ENCODE measurements at places on chromosomes 3 and 15. TPM values are rescaled to one million over a fixed set of nuclear protein-coding genes. Genes with fewer than 3 reads are reported as not detected.
A peak's percentile ranks its signal among the peaks of the same experiment; 100 is the strongest.

Gene ALDH1A2
- 0.98 TPM for total RNA-seq

Gene DLEC1
- not detected for total RNA-seq

Gene ULK3
- 73.3 TPM for total RNA-seq

Gene SLC12A1
- total RNA-seq, result not detected

Gene PRSS50
- 0.13 TPM for total RNA-seq

DNA sequence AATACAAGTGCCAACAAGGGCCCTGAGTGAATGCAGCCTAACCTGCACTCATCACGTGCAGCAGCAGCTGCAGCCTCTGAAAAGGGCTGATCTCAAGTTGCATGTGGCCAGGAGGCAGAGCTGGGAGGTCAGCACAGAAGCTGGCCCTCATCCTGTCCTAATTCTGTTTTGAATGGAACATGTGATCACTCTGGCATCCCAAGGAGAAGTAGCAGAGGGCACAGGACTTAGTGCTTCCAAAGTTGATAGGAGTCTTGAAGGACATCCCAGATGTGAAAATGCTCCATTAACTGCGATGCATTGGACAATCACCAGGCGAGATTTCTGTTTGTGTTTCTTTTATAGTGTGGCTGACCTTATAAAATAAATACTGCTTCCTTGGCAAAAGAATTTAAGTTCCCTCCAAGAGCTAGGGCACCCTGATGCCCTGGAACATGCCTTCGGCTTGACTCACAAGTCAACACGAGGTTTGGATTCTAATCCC, 31.6 kb upstream of the STAG1 start:
- no peaks in the 10 kb centered on the region for H3K36me3 ChIP-seq
- no peak overlapping the region for H3K4me3 ChIP-seq
- no peak overlapping the region for H3K27ac ChIP-seq
- no peak for DNase-seq
- H3K4me1 ChIP-seq, result peaks cover 5% of the 10 kb centered on the region

GRCh38 chr3:26962492-26963360, 340.2 kb downstream of the LRRC3B start:
- H3K27me3 ChIP-seq, result no peaks in the 10 kb centered on the region
- no peaks in the 10 kb centered on the region for H3K36me3 ChIP-seq
- no peaks in the 10 kb centered on the region for H3K4me1 ChIP-seq
- DNase-seq, result no peak
- no peak overlapping the region for H3K27ac ChIP-seq
- H3K4me3 ChIP-seq, result no peak overlapping the region

DNA sequence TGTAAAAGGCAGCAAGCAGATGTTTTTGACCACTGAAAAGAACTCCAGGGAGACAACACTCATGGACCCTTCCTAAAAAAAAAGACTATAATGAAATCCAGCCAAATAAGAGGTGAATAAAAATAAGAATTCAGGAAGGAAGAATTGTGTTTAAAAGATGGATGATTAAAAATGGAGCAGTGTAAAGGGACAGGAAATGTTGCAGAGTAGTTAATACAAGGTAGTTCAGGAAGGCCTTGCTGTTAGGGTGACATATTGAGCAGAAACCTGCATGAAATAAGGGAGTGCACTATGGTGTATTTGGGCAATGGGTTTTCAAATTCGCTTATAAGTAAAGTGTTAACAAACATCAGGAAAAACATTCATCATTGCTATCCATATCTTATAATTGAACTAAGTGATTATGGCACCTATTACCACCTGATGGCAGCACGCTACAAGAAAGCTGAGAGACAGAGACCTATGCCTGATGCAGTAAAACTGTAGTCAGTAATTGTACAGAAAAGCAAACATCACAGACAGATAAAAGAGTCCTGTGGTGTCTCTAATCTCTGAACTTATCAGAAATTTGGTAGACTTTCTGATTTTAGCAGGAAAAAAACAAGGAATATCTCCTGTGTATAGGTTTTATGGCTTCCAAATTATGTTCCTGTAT, 5.8 kb upstream of the DBR1 start:
- no peaks in the 10 kb centered on the region for H3K36me3 ChIP-seq
- H3K4me3 ChIP-seq, result no peak overlapping the region
- H3K27ac ChIP-seq, result no peak overlapping the region
- no peaks in the 10 kb centered on the region for H3K27me3 ChIP-seq
- DNase-seq, result no peak

DNA sequence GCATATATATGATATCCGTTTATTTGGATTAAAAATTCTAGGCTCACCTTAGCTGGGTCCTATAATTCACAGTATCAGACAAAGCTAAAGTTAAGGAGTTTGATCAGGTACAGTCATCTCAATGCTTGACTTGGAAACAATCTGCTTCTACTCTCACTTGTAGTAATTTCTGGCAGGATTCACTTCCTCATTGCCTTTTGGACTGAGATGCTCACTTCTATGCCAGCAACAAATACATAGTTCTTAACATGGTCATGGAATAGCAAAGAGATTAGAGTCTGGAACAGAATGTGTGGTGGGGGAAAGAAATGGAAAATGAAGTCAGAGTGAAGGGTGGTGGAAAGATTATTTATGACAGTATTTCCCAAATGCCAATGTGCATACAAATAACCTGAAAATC, 693.6 kb downstream of the CADM2 start:
- no peak overlapping the region for H3K27ac ChIP-seq
- H3K27me3 ChIP-seq, result no peaks in the 10 kb centered on the region
- no peak for DNase-seq
- no peak overlapping the region for H3K4me3 ChIP-seq
- no peaks in the 10 kb centered on the region for H3K36me3 ChIP-seq

- DNase-seq, result no peak
- no peaks in the 10 kb centered on the region for H3K4me1 ChIP-seq
- no peak overlapping the region for H3K4me3 ChIP-seq
- H3K27me3 ChIP-seq, result no peaks in the 10 kb centered on the region
- H3K27ac ChIP-seq, result no peak overlapping the region
Observed at GRCh38 chr3:55543181-55543614, 56.1 kb upstream of the WNT5A start.

DNA sequence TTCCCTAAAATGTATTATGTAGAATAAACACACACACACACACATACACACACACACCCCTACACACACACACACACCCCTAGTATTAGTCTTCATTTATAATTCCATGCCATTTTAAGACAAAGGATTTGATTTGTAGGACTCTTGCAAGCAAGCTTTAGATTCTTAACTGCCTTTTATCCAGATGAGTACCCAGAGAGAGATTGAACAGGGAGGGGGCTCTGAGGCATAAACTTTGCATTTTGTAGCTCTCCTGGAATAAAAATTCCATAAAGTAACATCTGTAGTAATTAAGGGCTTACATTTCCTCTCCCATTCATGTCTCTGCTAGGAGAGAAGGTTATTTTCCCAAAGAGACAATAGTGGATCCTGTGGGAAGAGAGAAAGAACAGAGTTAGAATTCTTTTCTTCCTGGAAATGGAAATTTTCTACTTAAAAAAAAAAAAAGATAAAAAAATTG, 479.4 kb downstream of the RBMS3 start:
- H3K4me3 ChIP-seq, result no peak overlapping the region
- DNase-seq, result no peak

DNA sequence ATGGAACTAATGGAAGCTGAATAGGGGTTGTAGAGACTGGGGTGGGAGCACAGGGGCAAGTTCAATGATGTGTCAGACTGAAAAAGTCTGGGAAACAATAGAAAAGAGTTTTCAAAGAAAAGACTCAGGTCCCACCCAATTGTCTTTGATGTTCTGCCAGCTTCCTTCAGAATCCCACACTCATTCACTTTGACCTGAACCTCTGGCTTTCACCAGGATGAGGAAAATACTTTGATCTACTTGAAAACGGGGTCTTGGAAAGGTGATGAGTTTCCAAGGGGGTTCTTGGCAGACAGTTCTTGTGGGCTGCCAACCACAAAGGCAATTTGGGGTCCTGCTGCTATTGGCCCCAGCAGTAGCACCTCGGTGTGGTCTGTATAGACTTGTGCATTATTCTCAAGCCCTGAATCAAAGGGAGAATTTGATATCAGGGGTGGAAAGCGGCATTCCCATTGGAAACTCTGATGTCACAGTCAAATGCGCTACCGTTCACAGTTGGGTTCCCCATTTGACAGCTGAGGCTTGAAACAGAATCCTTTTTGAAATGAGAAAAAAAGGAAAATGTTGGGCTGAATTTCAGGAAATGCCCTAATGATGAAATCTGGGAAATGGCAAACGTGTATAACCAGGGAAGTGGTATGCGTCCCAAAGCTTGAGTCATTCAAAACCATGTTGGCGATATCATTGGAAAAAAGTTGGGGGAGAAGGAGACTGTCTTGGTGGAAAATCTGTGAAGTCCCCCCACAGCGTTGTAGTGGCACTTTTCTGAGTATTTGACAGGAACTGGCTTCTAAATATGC, 229.2 kb upstream of the LRTM1 start:
- no peak overlapping the region for H3K4me3 ChIP-seq
- DNase-seq, result no peak
- no peak overlapping the region for H3K27ac ChIP-seq

DNA sequence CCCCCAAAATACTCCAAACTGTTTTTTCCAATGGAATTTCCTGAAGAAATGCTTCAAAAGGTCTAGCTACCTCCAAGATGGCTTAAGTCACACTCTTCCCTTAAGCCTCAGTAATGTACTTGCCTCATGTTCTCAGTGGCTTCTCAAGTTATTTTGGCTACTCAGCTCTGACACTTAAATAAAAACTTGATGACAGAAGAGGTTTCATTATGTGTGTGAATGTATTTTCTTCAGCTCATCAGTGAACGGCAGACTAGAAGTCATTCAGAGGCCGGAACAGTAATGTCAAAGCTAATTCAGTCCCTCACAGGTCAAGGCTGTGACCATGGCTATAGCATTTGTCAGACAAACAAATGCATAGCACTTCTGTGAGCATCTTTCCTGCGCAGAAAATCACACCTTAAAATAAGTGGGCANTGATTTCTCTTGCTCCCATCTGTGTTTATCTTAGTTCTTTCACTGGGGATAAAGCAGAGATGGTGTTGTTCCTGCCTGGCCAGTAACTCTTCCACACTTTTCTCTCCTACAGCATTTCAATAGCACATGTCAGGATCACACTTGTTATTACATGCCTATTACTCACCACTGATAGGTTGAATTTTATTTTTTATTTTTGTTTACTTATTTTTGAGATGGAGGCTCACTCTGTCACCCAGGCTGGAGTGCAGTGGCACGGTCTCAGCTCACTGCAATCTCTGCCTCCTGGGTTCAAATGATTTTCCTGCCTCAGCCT, 68.5 kb upstream of the PLCL2 start:
- H3K36me3 ChIP-seq, result no peaks in the 10 kb centered on the region
- no peak overlapping the region for H3K27ac ChIP-seq
- DNase-seq, result no peak
- H3K4me3 ChIP-seq, result no peak overlapping the region

DNA sequence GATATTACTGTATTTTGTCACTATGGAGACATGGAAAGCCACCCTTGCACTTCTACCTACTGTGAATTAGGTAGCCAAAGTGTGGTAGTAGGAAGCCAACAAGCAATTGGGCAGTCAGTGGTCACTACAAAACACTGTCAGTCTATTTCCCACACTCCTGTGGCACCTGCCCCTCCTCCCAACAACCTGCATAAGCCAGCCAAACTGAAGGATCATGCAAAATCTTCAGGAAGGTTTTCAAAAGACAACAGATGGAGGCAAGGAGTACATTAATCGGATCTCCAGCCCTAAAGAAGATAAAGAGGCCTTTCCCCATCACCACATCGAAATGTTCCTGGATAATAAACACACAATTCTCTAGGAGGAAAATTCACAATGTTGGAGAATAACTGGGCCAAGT, 11.9 kb downstream of the POMGNT2 start:
- no peak overlapping the region for H3K27ac ChIP-seq
- no peak for DNase-seq
- no peak overlapping the region for H3K4me3 ChIP-seq
- no peaks in the 10 kb centered on the region for H3K36me3 ChIP-seq

DNA sequence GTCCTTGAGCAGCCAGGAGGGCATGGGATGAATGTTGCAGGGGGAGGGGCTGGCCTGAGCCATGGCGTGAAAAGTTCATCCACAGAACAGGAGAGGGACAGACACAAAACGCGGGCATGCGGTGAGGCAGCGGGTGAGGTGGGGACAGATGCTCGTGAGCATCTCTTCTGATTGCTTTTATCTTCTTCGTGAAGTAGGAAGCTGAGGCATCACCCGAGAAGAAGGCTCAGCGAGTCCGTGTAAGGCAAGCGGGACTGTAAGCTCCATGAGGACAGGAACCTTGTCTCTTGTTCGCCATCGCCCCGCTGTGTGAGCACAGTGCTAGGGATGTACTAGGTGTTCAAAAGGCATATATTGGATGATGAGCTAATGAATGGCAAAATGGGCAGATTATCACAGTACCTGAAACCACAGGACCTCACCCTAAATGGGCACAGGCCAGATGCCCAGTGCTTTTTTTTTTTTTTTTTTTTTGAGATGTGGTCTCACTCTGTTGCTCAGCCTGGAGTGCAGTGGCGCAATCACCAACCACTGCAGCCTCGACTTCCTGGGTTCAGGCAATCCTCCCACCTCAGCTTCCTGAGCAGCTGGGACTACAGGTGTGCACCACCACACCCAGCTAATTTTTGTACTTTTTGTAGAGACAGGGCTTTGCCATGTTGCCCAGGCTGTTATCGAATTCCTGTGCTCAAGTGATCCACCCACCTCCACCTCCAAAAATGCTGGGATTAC, 46.8 kb downstream of the CPN2 start:
- no peaks in the 10 kb centered on the region for H3K27me3 ChIP-seq
- no peaks in the 10 kb centered on the region for H3K36me3 ChIP-seq
- DNase-seq, result no peak
- H3K27ac ChIP-seq, result no peak overlapping the region

DNA sequence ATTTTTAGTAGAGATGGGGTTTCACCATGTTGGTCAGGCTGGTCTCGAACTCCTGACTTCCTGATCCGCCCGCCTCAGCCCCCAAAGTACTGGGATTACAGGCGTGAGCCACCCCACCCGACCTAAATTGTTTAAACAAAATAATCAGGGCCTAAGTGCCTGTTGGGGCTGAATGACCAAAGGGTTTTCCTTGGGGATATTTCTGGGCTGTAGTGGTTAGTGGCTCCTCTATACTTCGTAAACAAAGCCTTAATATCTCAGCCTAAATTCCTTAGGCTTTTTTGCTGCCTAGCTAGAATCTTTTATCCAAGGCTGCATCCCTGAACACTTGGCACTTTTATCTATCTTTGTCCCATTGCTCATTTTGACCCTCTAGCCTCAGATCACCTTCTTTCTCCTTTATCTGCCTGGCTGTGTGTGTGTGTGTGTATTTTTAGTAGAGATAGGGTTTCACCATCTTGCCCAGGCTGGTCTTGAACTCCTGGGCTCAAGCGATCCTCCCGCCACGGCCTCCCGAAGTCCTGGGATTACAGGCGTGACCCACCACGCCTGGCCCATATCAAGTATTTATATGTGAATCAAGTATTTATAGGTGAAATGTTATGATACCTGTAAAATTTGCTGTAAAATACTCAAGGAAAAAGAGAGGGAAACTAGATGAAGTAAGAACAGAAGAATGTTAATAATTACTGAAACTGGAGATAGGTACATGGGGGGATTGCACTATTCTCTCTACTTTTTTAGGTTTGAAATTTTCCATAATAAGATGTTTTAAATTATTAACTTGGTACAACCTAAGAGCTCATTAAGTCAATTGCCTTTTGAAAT, 1.8 kb downstream of the NUSAP1 start:
- H3K36me3 ChIP-seq, result peaks cover 5% of the 10 kb centered on the region
- DNase-seq, result no peak
- peak overlapping the region; percentile 88 for H3K4me3 ChIP-seq
- peaks cover 12% of the 10 kb centered on the region for H3K4me1 ChIP-seq
- no peaks in the 10 kb centered on the region for H3K27me3 ChIP-seq

GRCh38 chr3:122794779-122795673, at the start of gene SLC49A4:
Gene SLC49A4, plus strand, starts transcription at chr3:122795069. Its CDS starts 124 bp downstream, at chr3:122795193.
- H3K27ac ChIP-seq, result peak within 1 kb of the TSS; percentile 91
- H3K4me1 ChIP-seq, result peaks cover 13% of the 10 kb centered on the region
- DNase-seq, result peak; percentile 20

All from Panc1 (cell line).